ENCODE measurements at places on chromosomes 12 and 14.
A peak's percentile ranks its signal among the peaks of the same experiment; 100 is the strongest.

DNA sequence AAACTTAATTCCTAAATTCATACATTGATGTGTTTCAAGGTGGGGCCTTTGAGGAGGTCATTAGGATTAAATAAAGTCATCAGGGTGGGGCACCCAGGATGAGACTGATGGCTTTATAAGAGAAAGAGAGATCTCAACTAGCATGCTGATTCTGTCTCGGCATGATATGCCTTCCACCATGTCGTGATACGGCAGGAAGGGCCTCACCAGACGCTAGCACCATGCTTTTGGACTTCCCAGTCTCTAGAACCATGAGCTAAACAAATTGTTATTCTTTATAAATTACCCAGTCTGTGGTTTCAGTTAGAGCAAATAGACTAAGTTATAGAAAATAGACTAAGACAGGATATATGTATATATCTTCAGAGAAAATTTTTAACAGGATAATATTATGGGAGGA lies 759.6 kb downstream of the MED13L start:
- no peak for DNase-seq

GRCh38 chr14:55438066-55438683 lies 2.2 kb downstream of the TBPL2 start:
- DNase-seq: no peak

DNA sequence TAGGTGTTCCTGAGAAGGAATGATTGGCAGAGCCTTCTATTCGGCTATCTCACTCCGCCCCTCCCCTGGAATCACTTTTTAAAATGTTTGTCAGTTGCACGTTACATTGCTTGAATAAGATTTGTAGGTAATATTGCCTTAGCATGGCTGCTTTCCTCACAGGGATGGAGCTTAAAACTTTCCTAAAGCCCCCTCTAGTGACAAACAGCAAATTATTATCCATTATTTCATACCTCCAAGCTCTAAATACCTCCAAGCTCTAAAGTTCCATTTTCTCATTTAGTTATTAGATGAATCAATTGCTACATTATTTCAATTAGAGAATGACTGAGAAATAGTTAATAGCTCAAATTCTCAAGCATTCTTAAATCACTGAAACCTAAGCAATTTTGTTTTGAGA lies 5.1 kb upstream of the SPATA7 start:
- DNase-seq: no peak

DNA sequence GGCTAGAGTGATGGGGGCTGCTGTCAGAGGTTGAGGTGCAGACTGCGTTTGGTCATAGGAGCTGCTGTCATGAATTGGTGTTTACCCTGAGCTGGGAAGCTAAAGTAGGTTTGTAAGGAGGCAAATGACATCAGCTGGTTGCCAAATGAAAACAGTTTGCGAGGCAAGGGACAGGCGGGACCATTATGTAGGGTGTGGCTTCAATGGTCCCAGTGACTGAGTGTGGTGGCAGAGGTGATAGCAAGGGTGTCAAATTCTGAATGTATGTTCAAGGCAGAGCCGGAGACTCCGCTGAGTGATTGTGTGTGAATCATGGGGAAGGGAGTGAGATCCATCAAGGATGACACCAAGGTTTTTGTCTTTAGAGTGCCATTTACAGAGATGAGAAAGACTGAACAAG lies 359.5 kb downstream of the VRK1 start:
- no peak for DNase-seq

- DNase-seq: no peak
Measured at GRCh38 chr14:55277972-55278740, 6.9 kb downstream of the FBXO34 start.

GRCh38 chr14:77322250-77322902 lies 1.5 kb downstream of the GSTZ1 start:
- DNase-seq: no peak

DNA sequence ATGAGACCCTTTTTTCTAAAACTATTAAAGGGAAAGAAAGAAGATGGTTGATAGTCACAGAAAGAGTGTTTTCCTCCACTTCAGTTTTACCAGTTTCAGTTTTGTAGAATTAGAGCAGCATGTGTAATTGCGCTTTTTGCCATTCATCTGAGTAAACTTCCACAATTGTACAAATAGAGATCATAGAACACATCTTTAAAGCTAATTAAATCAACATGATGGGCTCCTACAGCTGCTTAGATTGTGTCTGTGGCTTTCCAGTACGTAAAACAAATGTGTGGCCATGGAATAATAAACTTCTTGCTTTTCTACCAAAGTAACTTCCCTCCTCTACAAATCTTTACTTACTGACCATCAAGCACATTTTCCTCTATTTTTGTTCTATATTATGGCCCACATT lies 84.2 kb upstream of the LRIG3 start:
- DNase-seq: no peak

DNA sequence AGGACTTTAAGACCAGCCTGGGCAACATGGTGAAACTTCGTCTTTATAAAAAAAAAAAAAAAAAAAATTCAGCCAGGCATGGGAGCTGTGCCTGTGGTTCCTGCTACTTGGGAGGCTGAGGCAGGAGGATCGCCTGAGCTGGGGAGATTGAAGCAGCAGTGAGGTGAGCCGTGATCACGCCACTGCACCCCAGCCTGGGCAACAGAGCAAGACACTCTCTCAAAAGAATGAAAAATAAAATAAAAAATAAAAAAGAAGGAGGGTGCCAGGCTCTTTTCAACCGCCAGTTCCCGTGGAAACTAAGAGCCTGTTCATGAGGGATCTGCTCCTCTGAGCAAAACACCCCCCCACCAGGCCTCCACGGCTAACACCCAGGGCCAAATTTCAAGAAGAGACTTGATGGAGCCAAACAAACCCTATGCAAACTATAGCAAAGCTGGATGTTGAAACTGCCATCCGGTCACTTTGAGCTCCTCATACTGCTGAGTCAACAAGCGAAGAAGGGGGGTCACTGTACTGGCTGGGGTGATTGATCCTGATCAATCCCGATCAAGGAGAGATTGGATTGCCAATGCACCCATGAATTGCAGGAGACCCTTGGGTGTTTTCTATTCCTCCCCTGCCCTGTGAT lies 23.4 kb downstream of the DLK1 start:
- peak; percentile 41 for DNase-seq

GRCh38 chr14:95227279-95227860 lies 70.0 kb upstream of the DICER1 start:
- DNase-seq: no peak

GRCh38 chr12:11819643-11820042 lies 170.2 kb downstream of the ETV6 start:
- no peak for DNase-seq

- no peak for DNase-seq
Measured at GRCh38 chr12:123109319-123109772, 41.5 kb downstream of the PITPNM2 start.

- no peak for DNase-seq
Measured at GRCh38 chr14:89121968-89122620, 294.9 kb downstream of the FOXN3 start.

- DNase-seq: no peak
Measured at GRCh38 chr12:61490526-61491498, 769.4 kb upstream of the USP15 start.

DNA sequence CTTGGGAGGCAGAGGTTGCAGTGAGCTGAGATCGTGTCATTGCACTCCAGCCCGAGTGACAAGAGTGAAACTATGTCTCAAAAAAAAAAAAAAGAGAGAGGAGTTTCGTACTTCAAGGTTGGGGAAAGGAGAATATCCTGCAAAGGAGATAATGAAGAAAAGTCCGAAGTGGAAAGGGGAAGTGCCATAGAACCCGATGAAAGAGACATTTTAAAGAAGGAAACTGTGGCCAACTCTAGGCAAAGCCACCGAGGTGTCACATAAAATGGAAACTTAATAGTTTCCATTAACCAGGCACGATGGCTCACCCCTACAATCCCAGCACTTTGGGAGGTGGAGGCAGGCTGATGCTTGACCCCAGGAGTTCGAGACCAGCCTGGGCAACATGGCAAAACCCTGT lies 15.0 kb upstream of the LTBP2 start:
- DNase-seq: no peak

DNA sequence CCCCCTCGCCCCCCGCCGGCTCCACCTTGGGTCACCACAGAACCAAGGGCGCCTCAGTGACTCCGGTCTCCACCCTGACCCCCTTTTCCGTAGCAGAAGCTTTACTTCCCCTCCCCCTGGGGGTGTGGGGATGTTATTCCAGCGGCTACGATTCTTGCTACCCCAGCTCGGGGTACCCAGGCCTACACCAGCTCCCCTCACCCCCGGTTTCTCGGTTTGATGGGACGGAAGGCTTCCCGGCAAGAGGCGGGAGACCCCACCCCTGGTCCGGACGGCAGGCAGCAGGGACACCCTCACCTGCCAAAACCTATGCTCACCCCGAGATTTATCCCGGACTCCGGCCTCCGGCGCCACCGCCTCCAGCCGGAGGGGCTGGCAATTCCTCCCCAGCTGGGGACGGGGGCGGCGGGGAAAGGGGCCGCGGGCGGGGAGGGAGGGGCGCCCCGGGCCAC lies 619 bp downstream of the RAB15 start:
- no peak for DNase-seq

DNA sequence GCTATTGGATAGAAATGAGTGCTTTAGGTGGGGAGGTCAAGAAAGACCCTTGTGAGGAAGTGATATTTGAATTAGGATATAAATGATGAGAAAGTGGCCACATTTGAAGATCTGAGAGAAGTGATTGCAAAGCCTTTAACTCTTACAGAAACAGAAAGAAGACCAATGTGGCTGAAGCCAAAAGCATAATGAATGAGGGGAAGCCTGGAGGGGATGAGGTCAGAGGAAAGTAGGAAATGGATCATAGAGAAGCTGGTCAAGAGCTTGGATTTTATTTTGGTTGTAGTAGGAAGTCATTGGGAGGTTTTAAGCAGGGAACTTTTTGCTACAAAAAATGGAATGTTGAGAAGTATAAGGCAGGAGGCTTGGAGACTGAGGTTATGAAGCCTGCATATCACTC lies 3.5 kb upstream of the GYS2 start:
- no peak for DNase-seq

DNA sequence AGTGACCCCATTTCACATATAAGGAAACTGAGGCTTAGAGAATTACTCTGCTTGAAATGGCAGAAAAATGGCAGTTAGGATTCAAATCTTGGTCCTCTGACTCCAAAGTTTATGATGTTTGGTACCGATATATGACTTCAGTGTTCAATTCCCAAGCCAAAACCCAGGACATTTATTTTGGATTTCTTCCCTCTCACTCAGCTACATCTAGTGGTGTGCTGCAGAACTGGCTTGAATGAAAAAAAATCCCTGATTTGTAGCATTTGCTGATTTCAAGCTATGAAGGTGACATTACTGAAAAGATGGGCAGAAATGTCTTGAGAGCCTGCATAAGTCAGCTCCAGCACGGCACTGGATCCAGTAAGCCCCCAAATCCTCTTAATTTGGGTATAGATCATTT lies 106.4 kb downstream of the EFCAB11 start:
- DNase-seq: no peak

DNA sequence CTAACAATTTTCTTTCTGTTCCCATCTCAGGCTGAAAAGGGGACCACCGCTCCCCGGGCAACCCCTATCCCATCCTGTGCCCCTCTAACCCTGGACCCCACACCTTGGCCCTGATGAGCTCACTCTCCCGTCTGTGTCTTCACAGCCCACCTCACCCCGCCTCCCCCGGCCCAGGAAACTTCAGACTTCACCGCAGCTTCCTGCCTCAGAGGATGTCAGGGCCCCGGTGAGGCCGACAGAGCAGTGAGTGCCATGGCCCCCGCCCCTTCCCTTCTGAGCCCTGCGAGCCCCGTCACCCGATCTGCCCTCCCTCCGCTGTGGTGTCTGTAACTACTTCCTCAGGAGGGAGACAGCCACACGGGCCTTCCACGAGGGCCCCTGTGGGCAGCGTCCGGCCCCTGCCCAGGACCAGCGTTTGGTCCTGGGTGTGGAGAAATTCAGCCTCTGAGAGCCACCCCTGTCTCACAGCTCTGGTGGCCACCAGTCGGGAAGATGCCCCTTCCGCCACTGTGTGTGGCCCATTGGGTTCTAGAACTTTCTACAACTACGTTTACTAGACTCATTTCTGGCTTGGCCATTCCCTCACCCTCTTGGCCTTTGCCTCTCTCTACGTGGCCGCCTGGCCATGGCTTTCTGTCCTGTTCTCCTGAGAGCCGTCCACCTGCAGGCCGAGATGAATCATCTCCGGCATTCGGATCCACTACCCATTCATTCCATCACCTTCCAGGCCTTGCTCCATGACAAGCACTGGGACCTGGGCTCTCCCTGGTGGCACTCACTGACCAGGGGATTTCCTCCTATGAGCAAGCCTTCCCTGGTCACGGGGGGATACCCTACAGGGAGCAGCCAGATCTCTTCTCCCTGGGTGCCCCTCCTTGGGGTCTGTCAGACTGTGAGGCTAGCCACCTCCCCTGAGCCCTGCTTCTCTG lies 3.4 kb downstream of the RHOF start:
- DNase-seq: peak; percentile 56

GRCh38 chr14:105486163-105486973 lies at the start of gene CRIP1:
Gene CRIP1 (plus strand): TSS chr14:105486886. CDS start chr14:105487260, 374 bp downstream.
- no peak for DNase-seq

- DNase-seq: no peak
Measured at GRCh38 chr12:7899755-7900154, 27.0 kb upstream of the SLC2A14 start.

DNA sequence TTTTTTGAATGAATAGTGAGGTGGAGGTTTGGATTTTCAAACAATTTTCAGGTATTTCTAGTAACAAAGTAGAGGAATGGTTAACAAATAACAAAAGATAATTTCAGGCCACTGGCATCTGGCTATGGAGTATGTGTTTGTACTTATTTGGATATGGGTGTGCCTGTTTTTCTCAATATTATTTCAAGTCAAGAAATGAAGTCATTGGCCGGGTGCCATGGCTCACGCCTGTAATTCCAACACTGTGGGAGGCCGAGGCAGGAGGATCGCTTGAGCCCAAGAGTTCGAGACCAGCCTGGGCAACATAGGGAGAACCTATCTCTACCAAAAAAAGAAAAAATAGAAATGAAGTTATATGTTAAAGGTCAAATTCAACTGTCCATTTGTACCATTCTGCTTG lies 13.9 kb downstream of the SLC35E3 start:
- DNase-seq: no peak

- no peak for DNase-seq
Measured at GRCh38 chr12:128940090-128940888, 87.0 kb downstream of the GLT1D1 start.

DNA sequence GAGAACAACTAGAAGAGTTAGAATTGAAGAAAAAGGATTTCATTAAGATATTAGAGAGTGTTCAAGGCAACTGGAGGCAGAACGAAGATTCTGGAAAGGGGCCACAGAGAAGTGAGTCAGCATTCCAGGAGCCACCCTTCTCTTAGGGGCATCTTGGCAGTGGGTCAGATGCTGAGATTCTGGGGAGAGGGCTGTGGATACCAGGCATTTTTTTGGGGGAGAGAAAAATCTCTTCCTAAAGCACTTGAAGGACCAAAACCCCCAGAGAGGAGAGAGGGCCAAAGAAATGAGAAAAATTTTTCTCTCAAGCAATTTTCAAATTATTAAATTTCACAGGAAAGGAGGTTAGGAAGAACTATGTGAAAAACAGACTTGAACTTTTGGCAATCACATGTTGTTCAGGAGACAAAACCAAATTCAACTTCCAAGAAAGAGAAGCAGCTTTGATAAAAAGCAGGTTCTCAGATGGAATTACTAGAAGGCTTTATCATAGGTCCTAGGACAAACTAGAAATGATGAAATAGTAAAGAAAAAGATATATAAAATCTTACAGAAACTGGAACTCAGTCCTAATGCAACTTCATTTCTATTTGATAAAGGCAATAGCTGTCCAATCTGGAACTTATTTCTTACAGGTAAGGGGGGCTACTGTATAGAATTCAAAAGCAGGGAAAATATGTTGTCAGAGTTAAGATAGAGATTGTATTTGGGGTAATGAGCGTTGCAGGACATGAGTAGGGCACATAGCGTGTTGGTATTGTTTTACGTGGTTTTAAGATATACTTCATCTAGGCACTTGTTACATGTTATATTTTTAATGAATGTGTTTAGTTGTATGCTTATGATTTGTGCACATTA lies 1.1 kb upstream of the CLEC2D start:
- no peak for DNase-seq
